ENCODE measurements at places on chromosomes 13 and 19. TPM values are rescaled to one million over a fixed set of nuclear protein-coding genes. Genes with fewer than 3 reads are reported as not detected.

The RFPL4A gene
- 0.58 TPM for total RNA-seq

The LGALS14 gene
- not detected for total RNA-seq

DNA sequence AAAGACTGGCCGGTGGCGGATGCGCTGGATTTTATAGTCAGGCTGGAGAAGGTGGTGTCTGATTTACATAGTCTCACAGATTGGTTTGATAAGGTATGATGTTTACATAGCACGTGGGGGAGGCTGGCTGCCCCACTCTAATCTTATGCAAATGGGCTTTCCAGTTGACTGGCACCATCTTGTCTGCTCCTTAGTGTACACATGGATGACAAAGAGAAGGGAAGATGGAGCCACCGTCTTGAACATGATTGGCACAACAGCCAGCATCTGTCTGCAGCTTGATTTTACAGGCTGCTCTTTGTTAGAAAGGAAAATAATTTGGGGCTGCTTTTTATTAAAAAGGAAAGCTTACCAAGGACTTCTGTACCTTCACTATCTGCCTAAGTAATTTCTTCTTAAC lies 265.2 kb upstream of the MAB21L1 start:
- no peak for DNase-seq

GRCh38 chr13:111406636-111407035 lies 86.2 kb downstream of the TEX29 start:
- no peak for DNase-seq

DNA sequence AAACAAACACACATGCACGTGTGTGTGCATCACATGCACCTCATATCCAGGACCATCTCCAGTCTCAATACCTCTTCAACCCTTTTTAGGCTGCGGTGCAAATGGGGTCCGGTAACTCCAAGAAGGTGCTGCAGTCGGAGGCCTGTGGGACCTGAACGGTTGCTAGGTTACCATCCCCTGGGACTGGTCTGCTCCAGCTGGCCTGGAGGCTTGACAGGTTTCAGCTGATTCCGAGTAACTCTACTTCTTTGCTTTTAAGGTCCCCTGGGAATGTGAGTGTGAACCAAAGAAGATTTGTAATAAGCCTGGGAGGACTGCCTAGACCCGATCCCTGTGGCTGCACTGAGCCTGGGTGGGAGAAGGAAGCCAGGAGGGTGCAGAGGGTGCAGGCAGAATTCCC lies 117.5 kb downstream of the CCNA1 start:
- no peak for DNase-seq

- DNase-seq: no peak
Observed at GRCh38 chr19:47499863-47500830, 14.7 kb downstream of the NAPA start.

All from urinary bladder (tissue), 4 donors.